Psoas muscle (tissue), 8 donors: ENCODE measurements at places on chromosomes 3 and 15. TPM values are rescaled to one million over a fixed set of nuclear protein-coding genes. Genes with fewer than 3 reads are reported as not detected.

The CADPS gene
- total RNA-seq, result not detected

DNA sequence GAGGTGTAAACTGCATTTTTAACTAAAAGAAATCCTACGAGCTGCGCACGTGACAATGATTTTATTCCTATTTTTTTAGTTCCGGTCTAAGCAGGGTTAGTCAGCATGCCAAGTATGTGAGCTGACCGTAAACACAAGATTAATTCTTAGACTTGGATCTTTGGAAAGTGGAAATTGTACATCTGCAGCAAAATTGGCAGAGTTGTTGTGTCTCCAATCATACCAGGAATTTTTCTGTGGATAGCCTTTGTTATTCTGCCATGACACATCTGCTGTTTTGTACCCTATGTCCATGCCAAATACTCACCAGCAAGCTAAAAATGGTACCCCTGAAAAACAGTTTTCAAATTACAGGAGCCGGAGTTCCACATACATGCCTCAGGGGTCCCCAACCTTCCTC, 562.5 kb downstream of the UNC13C start:
- no peaks in the 10 kb centered on the region for H3K4me1 ChIP-seq
- no peaks in the 10 kb centered on the region for H3K27me3 ChIP-seq
- H3K4me3 ChIP-seq, result no peak overlapping the region
- no peaks in the 10 kb centered on the region for H3K36me3 ChIP-seq

- DNase-seq, result no peak
- peaks cover 9% of the 10 kb centered on the region for H3K27me3 ChIP-seq
- no peak overlapping the region for H3K4me3 ChIP-seq
- no peaks in the 10 kb centered on the region for H3K36me3 ChIP-seq
These were observed 114.7 kb upstream of the LINGO1 start for GRCh38 chr15:77747175-77748077.

GRCh38 chr15:65361708-65362459, 15.9 kb downstream of the IGDCC3 start:
- H3K27me3 ChIP-seq, result peaks cover 2% of the 10 kb centered on the region
- H3K36me3 ChIP-seq, result no peaks in the 10 kb centered on the region
- no peaks in the 10 kb centered on the region for H3K4me1 ChIP-seq
- H3K4me3 ChIP-seq, result no peak overlapping the region
- DNase-seq, result no peak

DNA sequence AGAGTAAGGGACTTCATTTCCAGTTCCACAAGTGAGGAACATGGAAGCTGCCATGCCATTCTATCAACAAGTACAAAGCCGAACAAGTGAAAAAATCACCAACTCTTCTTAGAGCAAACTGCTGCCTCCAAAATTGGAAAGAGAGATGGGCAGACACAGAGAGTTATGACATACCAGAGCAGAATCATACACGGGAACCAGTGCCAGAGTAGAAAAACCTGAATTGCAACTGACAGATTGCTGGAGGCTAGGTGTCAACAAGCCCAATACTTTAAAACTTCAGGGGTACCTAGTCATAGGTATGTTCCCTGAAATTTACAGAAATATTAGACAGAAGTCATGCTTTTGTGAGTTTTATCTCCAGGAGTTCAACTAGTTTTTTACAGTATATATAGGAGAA, 62.0 kb downstream of the TTBK2 start:
- no peak overlapping the region for H3K4me3 ChIP-seq
- no peak for DNase-seq
- H3K4me1 ChIP-seq, result peaks cover 19% of the 10 kb centered on the region
- H3K36me3 ChIP-seq, result peaks cover 5% of the 10 kb centered on the region
- no peak overlapping the region for H3K27ac ChIP-seq

DNA sequence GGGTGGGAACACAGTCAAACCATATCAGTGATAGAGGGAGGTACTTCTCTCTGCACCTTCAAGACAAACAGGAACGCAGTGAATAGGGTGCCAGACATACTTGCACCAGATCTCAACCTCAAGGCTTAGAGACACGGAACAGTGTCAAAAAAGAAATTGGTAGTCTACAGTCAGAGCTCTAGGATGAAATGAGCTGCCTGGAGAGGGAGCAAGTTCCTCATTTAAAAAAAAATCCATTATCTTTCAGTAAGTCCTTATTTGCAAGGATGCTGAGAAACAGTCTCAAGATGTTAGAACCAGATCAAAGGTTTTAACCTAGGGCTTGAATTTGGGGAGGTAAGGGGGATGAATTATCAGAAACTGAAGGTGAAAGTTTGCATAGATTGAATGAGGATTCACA, 20.2 kb upstream of the LMCD1 start:
- no peak for DNase-seq
- H3K27me3 ChIP-seq, result no peaks in the 10 kb centered on the region
- no peak overlapping the region for H3K4me3 ChIP-seq
- no peaks in the 10 kb centered on the region for H3K36me3 ChIP-seq
- peaks cover 27% of the 10 kb centered on the region for H3K4me1 ChIP-seq
